Cardiac muscle cell (in vitro differentiated cells and primary cell): ENCODE measurements at places on chromosomes 5 and 9.
A peak's percentile ranks its signal among the peaks of the same experiment; 100 is the strongest.

- DNase-seq = no peak
Measured at GRCh38 chr5:148910686-148911361, 84.4 kb downstream of the ADRB2 start.

DNA sequence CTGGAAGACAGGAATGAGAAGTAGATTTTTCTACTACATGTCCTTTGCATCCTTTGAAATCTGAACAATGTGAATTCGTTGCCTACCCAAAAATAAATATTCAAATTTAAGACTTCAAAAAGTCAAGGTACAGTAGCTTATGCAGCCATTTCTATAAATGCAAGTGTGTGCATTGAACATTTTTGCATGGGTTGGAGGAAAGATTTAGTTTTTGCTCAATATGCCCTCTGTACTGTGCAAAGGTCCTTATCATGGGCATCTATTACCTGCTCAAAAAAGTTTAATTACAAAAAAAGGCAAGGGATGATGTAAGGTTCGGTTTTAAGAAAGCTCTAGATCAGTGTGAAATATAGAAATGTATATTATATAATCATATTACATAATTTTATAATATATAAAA lies 22.6 kb downstream of the AKNA start:
- no peak for DNase-seq

- DNase-seq = peak; percentile 39
Measured at GRCh38 chr5:65961633-65962032, 35.3 kb downstream of the ERBIN start.

- DNase-seq = peak; percentile 69
Measured at GRCh38 chr9:27351438-27351837, 54.5 kb upstream of the EQTN start.

GRCh38 chr9:116345817-116346216 lies 192.2 kb downstream of the PAPPA start:
- peak; percentile 47 for DNase-seq

DNA sequence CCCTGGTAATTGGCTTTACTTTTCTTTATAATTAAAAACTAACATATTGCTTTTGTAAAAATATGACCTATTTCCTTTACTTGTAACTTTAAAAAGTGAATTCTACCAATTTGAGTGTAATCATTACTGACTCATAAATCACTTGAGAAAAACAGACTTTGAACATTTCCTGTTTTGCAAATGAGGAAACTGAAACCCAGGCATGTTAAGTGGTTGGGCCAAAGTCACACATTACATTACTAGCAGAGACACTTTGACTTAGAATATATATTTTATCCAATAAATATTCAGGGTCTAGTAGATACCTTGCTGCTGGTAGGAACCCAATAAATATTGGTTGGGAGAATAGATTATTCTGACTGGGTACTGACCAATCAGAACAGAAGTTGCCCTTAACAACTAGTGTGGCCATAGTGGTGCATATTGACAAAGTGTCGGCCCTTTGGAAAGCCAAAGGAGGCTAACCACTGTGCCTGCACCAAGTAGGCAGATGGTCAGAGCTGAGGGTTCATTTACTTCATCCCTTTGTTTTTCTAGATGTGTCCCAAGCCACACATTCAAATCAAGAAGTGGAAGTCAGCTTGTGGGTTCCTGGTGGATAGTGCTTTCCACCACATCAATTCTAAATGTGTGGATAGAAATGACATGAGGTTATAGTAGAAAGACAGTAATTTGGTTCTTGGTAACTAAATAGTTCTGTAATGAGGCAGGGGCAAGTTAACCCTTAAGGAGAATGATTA lies 365.1 kb upstream of the RIOK2 start:
- no peak for DNase-seq

DNA sequence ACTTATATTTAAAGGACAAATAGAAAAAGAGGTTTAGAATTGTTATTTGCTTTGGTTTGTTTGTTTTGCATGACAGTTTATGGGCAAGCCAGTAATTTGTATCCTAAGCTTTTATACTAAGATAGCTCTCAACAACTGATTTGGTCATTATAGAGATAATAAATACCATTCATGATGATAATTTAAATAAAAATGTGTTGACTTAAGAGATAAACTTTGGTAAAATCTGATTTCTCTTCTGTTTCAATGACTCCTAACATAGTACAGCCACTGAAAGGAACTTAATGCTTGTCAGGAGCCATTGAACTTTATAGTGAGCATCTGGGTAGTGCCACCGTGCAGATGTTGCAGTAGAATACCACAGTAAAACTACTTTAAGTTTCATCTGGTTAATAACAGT lies 160.7 kb upstream of the ACOT12 start:
- DNase-seq = no peak

DNA sequence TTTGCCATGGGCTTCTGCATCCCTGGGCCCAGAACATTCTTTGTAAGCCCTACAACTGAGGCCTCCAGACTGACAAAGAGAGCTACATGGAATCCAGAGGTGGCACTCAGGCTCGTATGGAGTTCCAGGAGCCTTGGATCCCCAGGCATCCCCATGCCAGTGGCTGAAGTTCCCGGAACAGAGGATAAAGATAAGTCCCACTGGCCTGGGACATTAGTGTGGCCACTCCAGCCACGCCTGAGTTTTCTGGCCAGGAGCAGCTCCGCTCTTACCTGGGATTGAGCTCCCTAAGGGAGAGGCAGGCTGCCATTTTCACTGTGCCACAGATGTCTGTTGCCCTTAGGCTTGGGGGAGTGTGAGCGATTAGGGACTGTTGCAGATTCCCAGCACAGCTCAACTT lies 656.3 kb upstream of the FAM174A start:
- DNase-seq = no peak

DNA sequence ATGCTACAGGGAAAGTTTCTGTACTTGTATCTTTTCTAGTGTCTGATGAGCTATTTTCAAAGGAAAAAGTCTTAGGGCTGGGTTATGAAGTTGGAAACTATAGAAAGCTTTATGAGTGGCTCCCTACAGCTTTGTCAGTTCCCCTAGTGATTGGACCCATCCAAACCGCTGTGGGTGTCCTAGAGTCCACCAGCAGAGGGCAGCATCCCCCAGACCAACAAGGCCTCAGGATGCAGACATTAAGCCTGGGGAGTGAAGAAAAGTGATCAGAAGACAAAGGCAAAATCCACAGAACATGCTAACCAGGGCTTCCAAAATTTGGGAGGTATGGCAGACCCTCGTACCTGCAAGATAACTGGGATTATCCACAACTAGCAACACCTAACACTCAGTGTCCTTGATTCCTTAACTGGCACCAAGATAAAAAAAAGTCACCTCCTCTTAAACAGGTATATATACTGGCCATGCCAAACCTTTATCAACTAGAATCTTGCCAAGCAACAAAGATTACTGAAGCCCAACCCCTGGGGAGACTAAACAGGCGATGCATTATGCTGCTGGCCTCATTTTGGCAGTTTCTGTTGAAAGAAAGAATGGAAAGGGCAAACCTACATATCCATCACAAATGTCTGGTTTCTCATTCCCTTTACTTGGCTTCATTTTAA lies 110.4 kb upstream of the NR5A1 start:
- peak; percentile 86 for DNase-seq

GRCh38 chr5:9197881-9198260 lies 348.0 kb downstream of the SEMA5A start:
- no peak for DNase-seq

GRCh38 chr5:169412831-169413230 lies 111.9 kb upstream of the SLIT3 start:
- DNase-seq = no peak

- no peak for DNase-seq
Measured at GRCh38 chr5:59282726-59283125, 610.8 kb downstream of the PDE4D start.

DNA sequence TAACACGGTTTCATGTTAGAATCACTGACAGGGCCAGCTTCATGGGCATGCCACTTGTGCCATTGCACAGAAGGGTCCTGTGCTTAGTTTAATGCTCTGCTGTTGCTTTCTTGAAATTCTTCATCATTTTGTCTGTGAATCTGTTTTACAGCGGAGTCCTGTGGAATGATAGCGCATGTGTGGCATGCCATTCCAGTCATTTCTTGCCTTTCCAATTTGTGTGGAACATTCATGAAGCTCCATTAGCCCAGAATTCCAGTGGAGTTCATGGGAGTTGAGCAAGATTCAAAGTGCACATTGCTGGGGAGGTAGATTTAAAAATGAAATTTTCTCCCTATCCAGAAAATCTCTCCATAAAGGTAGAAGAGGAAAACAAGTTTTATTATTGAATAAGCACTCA lies 43.4 kb upstream of the NREP start:
- DNase-seq = no peak

DNA sequence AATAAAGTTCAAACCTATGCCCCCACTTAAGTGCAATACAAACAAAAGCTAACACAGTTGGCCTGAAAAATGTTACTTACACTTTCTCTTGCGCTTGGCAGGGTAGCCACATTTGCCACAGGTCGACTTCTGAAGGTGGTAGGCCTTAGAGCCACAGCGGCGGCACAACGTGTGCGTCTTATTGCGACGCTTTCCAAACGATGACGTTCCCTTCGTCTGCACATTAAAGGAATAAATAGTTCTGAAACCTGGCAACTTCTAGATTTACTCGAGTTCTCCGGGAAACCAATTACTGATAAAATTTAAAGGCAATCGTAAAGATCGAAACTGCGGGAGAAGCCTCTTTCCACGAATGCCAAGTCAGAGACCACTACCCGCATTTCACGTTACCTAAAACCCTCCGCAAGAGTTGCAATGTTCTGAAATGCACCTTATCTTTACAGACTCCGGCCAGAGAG lies 602 bp downstream of the RPL37 start:
- peak; percentile 45 for DNase-seq

- no peak for DNase-seq
Measured at GRCh38 chr5:51997949-51998348, 614.7 kb downstream of the ISL1 start.

GRCh38 chr9:126335837-126336735 lies 9.5 kb downstream of the MVB12B start:
- no peak for DNase-seq

- no peak for DNase-seq
Measured at GRCh38 chr5:342501-343460, 21.3 kb downstream of the AHRR start.

GRCh38 chr5:64269164-64269563 lies 103.5 kb downstream of the RNF180 start:
- DNase-seq = no peak

DNA sequence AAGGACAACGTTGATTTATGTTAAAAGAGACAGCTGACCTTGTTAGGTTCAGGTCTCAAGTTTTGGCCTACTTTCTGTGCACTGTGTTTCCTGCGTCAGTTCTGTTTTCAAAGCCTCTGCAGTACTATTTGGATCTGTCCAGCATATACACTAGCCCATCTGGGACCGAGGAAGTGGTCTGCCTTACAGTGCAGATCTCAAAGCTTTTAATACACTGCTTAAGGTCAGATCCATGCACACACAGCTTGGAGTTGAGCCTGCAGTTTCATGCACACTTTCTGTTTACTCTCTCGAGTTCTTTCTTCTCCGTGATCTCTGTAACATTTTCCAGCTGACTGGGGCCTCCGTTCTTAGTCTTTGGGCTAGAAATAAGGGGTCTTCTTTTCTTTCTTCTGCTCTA lies 24.1 kb downstream of the CARTPT start:
- DNase-seq = no peak

DNA sequence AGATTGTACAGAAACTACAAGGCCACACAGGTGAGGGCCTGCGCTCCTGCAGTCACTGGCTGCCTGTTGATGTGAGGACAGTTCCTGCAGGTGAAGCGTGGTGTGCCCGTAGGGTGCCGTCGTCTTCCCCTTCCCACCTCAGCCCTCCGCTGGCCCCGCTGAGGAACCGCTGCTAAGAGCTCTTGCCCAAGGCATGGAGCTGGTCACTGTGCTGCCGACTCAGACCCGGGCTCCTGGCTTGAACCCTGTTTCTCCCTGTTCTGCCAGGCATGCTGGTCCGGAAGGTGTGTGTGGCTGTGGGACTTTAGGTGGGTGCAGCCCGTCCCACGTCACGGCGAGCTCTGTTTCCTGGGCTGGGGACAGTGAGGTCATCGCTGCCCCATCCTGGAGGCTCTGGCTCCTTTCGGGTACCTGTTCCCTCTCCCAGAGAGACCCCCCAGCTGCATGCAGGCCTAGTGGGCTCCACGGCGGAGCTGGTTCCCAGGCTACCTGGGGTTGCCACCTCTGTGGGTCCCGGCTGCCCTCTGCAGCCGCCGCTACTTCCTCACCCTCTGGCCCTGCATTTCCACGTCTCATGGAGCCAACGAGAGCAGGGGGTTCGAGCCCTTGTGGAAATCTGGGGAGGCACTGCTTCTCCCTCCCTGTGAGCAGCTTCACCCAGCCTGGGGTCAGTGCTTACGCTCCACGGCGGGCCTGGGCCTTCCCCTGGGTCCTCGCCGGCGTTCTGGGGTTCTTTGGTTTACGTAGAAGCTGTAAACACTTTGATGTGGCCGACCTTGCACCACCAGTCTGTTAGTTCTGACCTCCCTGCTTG lies 7.6 kb downstream of the RNU6ATAC start:
- no peak for DNase-seq

DNA sequence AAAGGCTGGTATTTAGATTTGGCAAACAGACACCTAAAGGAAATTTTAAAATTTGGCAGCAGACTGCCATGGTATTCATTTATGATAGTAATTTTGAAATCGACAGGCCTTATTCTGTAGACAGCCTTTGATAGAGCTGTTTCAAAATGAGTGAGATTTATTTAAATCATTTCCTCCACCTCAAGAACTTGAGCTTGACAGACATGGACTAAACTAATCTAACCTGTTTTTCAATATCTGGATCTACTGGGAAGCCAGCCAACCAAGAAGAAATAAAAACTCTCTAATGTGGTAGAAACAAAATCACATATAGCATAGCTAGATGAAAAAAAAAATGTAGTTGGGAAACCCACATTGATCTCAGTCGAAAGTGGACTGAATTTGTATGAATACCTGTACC lies 56.9 kb upstream of the RASA1 start:
- DNase-seq = no peak

DNA sequence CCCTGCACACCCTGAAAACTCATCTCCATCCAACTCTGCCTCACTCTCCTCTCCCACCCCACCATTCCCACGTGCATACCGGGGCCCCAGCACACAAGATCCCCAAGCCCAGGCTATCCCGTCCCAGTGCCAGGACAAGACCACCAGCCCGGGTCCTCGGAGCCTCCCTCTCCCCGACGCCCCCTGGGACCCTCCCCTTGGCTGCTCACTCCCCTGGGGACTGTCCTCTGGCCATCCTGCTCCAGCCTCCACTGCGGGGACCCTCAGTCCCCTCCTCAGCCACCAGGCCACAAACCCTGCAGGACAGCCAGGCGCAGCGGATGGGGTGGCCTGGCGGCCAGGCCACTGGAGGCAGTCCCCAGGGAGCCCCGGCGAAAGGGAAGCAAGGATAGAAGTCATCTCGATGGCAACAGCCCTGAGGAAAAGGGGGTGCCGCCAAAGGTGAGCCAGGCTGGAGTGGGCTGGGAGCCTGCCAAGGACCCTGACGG lies 62.8 kb downstream of the C9orf50 start:
- no peak for DNase-seq

DNA sequence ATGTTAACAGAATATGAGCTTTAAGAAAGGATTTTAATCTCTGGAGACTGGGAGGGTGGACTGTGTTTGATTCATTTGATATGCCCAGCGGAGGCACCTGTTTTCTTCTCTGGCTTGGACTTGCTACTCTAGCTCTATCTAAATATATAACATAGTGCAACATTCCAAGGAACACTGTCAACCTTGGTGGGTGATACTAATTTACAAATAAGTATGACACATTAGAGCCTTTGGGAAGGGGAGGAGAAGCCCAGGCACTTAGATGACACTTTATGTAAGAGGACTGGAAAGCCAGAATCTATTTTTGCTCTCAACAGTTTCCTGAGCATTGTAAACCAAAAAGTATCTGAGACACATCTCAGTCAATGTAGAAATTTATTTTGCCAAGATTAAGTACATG lies 83.4 kb upstream of the SHISAL2B start:
- DNase-seq = no peak
